ENCODE measurements at places on chromosomes 11 and 22.

DNA sequence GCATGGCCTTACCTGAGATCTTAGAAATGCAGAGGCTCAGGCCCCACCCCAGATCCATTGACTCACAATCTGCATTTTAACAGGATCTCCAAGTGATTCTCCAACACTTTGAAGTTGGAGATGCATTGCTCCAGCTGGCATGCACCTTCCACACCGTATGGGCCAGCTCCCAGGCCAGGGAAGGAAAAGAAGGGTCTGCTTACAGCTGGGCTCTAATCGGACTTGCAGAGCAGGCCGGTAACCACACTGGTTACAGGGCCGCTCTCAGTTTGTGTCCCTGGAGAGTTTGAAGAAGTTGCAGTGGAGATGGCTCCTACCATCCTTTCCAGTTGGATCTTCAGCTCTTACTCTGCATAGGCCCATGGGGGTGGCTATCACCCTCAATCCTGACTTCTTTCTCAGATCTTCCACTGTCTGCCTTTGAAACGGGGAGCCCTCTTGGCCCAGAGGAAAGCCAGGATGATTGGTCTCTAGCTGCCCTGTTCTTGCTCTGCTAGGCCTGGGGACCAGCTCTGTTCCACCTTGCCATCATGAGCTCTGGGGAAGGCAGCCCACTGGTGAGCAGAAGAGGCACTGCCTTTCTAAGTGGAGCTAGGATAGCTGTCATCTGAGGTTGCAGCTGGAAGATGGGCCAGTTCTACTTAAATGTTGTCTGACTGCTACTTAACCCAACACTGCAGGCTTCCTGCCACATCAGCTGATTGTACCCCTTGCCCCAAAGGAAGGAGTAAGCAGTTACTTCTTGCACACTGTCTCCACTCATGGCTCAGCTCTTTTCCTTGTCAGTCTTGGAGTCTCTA lies 105.6 kb upstream of the NAV2 start:
- DNase-seq, result no peak

DNA sequence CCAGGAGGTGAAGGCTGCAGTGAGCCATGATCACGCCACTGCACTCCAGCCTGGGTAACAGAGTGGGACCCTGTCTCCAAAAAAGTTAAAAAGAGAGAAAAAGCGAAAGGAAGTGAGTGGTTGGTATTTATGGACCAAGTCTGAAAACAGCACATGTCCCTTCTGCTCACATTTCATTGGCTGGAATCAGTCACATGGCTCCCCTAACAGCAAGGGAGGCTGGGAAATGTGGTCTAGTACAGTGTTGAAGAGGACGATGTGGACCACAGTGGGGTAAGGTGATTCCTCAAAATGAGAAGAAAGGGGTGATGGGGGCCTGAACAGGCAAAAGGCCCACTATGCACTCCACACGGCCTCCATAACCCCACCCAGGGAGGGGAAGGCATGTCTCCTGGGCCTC lies 32.5 kb upstream of the SMTN start:
- DNase-seq, result no peak

DNA sequence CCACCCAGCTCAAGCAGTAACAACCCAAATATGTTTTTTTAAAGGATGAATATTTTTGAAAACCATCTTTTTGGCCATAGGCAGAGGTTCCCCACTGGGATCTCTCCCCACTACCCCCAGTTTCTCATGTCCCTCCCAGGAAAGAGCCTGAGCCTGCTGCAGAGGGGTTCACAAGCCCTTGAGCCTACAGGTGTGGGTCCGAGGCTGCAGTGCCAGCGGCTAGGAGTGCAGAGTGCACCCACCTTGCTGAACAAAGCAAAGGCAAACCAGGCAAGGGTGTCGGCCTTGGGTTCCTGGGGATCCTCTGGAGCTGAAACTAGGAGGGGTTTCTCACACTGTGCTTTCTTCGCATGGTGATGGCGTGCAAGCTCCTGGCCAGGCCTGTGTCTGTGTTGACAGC lies 35.0 kb downstream of the GNAZ start:
- no peak for DNase-seq

- DNase-seq, result no peak
Observed at GRCh38 chr11:12185106-12185690, 74.8 kb downstream of the MICAL2 start.

GRCh38 chr11:2460540-2461252 lies 15.9 kb downstream of the KCNQ1 start:
- no peak for DNase-seq

DNA sequence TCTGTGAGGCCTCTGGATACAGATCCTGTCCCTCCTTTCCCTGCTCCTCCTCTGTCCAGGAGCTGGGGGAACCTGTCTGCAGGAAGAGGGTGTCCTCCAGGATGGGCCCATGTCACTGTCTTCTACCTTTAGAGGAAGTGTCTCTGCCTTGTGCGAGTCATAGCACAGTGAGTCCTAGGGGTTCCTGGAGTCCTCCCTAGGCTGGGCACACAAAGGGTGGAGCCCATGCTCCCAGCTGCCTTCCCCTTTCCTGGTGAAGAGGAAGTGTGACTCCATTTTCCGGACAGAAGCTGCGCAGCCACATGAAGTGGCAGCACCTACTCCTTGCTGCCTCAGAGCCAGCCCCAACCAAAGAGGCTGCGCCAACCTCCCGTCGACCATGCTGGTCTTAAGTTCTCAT lies 112.2 kb downstream of the CTTN start:
- no peak for DNase-seq

DNA sequence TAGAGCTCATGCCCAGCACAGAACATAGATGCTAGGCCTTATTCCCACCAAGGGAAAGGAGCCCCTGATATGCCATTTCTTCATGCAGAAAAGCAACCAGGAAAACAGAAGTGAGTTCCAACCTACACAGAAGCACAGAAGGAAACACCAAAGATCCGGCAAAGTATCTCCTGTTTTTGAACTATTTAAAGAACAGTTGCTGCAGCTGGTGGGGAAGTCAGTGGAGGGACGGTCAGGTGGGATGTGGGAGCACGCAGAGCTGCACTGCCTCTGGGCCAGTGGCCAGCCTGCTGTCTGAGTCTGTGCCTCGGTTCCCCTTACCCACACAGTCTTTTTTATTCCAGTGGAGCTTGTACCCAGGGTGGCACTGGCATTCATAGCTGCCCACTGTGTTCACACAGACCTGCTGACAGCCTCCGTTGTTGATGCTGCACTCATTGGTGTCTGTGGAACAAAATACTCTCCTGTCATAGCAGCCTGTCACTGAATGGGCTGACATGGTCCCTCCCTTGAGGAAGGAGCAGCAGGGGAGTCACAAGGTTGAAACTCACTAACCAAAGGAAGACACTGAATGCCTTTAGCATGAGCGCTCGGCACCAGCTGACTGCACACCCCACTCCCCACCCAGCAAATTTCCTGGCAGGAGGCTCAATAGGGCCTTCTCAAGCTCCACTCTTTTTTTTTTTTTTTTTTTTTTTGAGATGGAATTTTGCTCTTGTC lies 37.9 kb downstream of the SCUBE2 start:
- no peak for DNase-seq

GRCh38 chr22:50044485-50045118 lies 13.5 kb downstream of the TTLL8 start:
- no peak for DNase-seq

DNA sequence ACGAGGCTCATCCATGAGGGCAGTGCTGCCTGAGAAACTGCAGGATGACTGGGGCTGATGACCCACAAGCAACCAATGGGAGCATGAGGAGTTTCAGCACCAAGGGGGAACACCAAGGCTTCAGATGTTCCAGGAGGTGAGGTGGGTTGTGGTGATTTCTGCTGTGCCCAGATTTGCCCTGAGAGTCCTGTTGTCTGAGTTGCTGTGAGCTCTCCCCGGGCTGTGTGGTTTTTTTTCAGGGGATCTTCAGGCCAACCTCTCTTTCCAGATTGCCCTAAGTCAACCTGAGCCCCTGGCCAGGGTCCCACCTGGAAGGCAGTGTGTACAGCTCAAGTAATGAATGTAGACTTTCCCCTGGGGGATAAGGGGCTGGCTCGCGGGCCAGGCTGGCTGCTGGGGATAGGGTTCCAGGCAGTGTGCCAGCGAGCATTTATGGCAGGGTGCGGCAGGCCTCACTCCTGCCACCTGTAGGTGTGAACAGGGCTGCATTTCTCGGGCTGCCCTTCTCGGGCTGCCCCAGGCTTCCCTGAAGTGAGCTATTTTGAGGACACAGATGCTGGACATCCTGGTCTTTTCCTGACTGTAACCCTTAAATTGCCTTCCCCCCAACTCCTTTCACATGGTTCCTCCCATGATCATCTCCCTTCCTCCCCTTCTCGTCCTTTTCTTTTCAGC lies 9.8 kb downstream of the SLC22A6 start:
- no peak for DNase-seq

DNA sequence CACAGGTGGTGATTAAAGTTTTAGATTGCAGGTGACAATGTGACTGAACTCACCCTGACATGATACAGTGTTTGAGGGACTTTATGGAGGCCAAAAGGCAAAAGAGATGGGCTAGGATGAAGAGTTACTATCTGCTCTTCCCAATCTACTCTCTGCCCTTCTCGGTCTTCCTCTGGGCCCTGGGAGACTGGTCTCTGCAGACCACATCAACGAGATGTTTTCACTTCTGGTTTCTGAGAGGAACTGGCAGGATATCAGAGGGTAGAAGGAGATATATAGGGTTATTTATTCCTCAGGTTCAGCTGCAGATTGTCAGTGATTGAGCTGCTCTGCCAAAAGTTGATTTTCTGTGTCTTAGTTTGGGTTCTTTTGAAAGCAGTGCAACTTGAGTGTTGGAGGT lies 32.4 kb upstream of the CD44 start:
- DNase-seq, result no peak

DNA sequence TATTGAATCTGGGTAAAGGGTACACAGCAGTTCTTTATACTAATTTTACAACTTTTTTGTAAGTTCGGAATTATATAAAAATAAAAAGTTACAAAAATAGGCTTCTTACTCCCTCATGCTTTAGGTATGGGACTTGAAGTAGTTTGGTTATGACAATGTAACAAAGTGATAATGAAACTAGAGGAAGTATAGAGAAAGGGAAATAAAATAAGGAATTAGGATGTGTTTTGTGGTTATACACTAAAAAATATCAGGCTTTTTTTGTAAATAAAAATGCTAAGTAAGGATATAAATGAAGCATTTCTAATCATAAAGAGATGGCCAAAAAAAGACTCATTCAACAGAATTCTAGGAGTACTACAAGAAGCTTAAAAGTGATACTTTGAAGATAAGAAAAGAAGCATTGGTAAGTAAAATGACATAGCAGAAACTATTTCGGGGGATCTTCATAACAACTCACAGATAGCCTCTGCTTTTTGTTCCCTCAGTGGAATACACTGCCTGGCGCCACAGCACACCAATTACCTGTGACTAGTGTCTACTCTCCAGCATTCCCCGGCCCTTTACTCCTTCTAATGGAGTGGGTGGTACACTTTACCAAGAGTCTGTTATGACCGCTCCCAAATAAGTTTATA lies 322.7 kb upstream of the PITPNB start:
- DNase-seq, result no peak

DNA sequence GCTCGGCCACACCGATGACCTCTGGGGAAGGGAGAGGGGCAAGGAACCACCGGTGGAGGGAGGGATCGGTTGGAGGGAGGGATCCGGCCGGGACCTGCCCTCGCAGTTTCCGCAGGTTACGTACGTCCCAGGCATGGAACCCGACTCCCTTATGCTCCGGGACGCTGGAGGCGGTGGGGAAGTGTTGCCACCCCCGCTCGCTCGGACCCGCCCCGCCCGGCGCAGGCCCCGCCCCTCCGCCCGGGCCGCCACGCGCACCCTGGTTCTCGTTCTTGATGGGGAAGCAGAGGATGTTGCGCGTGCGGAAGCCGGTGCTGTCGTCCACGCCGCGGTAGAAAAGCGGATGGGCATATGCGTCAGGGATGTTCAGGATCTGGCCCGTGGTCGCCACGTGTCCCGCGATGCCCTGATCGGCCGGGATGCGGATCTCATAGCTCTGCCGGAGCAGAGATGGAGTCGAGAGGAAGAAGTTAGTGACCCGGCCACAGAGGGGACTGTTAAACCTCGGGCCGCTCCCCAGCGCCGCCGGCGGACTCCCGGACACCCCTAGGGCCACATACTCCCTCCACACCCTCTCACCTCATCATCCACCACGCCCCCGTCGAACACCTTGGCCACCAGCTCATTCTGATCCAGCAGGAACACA lies 89.8 kb downstream of the PDE2A start:
- no peak for DNase-seq

GRCh38 chr11:114447444-114447843 lies 8.2 kb downstream of the REXO2 start:
- DNase-seq, result no peak

DNA sequence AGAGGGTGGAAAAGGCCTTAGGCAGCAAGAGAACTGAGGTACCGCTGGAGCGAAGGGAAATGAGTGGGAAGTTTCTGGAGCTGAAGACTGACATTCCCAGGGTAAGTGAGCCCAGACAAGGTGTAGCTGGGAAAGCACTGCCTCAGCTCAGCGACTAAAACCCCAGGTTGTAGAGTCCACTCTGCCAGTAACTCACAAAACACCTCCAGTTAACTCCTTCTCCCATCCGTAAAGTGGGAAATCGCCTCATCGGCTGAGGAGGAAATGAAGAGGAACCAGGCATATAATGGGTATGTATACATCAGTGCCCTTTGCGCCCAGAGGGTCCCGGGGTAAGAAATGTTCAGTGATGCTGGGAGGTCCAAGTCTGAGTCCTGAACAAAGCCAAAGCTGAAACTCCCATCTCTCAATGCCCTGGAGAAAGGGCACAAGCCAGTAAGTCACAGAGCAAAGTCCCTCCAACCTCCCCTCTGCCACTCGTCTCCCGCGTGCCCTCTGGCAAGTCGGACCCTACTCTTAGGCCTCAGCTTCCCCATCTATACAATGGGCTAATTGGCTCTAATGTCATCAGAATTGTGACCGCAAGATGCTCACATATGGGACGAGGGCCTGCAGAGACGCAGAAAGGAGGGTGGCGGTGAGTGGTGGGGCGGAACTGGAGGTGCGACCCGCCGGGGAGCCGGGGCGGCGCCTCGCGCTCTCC lies 588 bp downstream of the VPS37C start:
- no peak for DNase-seq

DNA sequence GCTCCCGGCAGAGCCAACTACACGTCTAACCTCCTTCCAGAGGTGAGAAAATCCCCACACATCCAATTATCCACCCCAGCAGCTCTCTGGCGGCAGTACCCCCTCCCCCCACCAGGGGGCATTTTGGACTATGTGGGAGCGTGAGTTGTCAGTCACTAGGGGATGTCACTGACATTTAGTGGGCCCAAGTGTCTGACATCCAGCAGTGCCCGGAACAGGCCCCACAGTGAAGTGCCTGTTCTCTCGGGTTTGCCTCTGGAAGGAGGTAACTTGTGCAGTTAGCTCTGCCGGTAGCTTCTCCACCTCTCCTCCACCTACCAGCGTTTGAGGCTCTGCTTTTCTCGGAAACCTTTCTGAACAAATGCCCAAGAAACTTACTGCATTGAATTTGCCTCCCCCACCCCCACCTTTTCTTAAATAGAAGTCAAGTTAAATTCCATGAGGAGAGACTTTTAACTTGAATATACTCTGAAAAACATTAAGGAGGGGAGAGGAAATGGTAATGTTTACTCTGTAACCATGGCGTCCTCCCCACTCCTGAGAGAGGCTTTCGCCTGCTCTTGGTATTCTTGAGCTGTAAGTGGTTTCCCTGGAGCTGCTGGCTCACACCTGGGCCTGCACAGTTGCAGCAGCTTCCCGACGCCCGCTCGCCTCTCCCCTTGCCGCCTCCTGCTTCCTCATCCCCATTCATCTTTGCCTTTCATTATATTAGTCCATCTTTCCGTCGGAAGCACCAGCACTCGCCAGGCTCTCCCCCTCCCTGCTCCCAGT lies 112.8 kb downstream of the WNT7B start:
- DNase-seq, result peak; percentile 45
